ENCODE measurements at places on chromosomes 5 and 9. TPM values are rescaled to one million over a fixed set of nuclear protein-coding genes. Genes with fewer than 3 reads are reported as not detected.

DNA sequence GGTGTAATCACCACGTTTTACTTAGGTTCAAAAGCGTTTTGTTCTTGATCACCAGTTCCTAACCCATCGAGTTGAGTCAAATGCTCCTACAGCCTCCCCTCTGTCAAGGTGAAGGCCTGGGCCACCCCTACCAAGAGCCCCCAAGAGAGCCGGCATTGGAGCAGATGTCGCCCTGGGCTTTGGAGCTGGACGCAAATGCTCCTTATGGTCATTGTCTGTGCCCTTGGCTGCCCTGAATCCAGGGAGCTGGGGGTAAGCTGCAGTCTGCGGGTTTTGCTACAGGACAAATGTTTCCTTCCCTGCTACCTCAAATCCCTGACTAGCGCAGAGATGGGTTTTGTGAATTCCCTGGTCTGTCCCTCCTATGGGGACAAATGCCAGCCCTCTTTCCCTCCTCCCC, 4.9 kb downstream of the RNF183 start:
- no peak for DNase-seq

Gene MARCHF11
- 0.14 TPM for total RNA-seq

DNA sequence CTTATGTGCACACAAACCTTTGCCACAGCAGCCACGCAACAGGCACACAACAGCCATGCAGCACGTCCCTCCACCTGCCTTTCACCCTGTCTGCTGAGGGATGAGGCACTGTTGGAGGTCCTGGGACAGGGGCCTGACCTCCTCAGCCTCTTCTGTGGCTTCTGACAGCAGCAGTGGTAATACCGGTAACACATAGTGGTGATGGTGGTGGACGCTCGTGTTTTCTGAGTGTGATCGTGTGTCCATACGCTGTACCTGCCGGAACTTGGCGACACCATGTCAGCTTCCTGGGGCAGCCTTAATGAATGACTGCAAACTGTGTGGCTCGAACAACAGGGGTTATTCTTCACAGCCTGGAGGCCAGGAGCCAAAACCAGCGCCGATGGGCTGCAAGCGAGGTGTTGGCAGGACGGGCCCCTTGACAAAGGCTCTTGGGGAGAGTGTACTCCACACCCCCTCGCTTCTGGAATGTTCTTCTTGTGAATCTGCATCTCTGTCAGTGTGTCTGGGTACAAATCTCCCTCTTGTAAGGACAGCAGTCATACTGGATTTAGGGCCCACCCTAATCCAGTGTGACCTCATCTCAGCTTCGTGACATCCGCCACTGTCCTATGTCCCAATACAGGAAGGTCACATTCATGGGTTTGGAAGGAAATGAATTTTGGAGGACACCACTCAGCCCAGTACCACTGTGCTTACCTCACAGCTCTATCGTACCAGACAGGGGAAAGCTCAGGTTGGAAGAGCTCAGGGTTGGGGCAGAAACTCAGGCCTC, 55.3 kb upstream of the EXOC3 start:
- peak; percentile 23 for DNase-seq

DNA sequence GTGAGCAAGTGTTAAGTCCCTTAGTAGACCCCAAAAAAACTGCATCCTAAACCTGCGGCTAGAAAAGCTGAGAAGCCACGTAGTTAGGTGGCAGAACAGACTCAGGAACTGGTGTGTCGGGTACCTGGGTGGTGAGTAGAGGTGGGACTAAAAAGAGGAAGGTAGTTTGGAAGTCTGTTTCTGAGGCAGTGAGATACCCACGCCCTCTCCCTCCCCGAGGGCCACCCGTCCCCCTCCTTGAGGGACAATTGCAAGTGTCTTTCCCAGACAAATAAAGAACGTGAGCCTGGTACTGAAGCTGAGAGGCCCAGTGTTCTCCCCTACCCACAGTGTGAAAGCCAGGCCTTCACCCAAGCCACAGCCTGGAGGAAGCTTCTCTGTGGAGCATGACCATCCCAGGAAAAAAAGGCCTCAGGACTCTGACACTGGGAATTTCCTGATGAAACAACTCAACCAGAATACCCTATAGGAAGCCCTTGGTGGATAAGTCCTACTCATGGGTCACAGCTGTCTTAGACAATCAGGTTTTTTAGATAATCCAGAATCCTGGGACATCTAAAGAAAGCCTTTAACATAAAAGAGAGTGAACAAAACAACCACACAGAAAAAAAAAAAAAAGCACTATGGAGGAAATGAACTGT, 7.0 kb upstream of the CD74 start:
- DNase-seq, result no peak

Gene GABRA1
- total RNA-seq, result 0.55 TPM

GRCh38 chr5:65778126-65778525, 56.1 kb downstream of the NLN start:
- DNase-seq, result no peak

Gene FCN2
- total RNA-seq, result 24.0 TPM

Gene MED22
- total RNA-seq, result 13.2 TPM

- DNase-seq, result peak; percentile 44
These were observed 89.5 kb downstream of the ESM1 start for GRCh38 chr5:54895816-54896341.

DNA sequence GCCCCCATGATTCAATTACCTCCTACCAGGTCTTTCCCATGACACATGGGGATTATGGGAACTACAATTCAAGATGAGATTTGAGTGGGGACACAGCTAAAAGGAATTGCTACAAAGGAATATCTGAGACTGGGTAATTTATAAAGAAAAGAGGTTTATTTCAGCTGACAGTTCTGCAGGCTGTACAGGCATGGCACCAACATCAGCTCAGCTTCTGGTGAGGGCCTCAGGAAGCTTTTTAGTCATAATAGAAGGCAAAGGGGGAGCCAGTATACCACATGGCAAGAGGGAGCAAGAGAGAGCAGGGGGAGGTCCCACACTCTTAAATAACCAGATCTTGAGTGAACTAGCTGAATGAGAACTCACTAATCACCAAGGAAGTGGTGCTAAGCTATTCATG, 11.2 kb upstream of the ALDOB start:
- DNase-seq, result no peak

Gene OR1Q1
- not detected for total RNA-seq

- no peak for DNase-seq
These were observed 2.2 kb downstream of the TMEM141 start for GRCh38 chr9:136793086-136793946.

DNA sequence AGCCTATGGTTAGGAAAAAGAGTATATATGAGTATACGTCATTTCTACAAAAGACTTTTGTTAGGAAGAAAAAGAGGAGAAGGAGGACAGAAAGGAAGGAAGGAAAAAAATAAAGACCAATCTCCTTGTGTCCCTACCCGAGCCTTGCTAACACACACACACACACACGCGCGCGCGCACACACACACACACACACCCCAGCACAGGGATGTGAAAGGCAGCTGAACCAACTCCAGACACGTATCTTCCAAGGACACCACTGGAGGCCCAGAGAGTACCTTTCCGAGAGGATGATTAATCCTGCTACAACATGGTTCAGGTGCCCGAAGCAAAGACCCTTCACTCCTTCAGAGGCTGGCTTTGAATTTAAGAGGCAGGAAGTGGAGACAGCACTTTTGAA, 56.9 kb upstream of the GALNT10 start:
- no peak for DNase-seq

Gene HMCN2
- total RNA-seq, result 0.11 TPM

DNA sequence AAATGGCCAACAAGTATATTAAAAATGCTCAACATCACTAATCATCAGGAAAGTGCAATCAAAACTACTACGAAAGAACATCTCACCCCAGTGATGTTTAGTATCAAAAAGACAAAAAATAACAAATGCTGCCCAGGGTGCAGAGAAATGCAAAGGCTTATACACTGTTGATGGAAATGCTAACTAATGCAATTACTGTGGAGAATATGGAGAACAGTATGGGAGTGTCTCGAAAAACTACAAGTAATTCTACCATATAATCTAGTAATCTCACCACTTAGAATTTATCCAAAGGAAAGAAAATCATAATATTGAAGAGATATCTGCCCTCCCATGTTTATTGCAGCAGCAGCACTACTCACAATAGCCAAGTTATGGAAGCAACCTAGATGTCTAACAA, 246.5 kb upstream of the VLDLR start:
- no peak for DNase-seq

Gene RNF180
- total RNA-seq, result 8.7 TPM

Gene TRPM3
- 5.3 TPM for total RNA-seq

GRCh38 chr5:142670804-142671203, 15.1 kb downstream of the FGF1 start:
- DNase-seq, result no peak

Gene FRMPD1
- 0.10 TPM for total RNA-seq

GRCh38 chr5:6452622-6453504, 4.2 kb downstream of the UBE2QL1 start:
- no peak for DNase-seq

Gene STC2
- 0.28 TPM for total RNA-seq

GRCh38 chr5:73431204-73431851, 17.2 kb downstream of the FOXD1 start:
- no peak for DNase-seq

Gene CCL27
- 0.33 TPM for total RNA-seq

Gene NOTCH1
- total RNA-seq, result 28.3 TPM

Gene RASGEF1C
- total RNA-seq, result not detected

GRCh38 chr9:124266139-124266825, 8.5 kb downstream of the NEK6 start:
- DNase-seq, result no peak

Gene ENHO
- not detected for total RNA-seq

DNA sequence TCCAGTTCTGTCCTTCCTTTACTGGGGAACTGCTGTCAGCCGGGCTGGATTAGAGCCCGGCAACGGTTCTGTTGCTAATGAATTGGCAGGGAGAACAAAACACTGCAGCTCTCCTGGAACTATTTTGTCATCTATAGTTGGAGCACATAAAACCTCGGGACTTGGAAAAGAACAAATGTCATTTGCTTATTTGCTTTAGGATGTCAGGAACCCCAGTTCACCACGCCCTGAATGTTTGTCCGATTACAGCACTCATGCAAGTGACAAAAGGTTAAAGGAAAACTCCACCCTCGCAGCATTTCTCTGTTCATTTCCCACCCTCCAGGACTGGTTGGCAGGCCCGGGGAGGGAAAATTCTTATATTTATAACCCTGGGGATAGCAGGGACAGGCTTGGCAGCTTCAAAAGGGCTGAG, 66.4 kb upstream of the PLPP1 start:
- DNase-seq, result peak; percentile 67

GRCh38 chr9:87546704-87547103, 49.0 kb downstream of the DAPK1 start:
- no peak for DNase-seq

Gene ALDH1B1
- 19.0 TPM for total RNA-seq

Gene NPDC1
- 74.9 TPM for total RNA-seq

Gene GCNT4
- 0.69 TPM for total RNA-seq

Gene CNTNAP3B
- total RNA-seq, result 3.7 TPM

GRCh38 chr9:104711604-104712003, 17.3 kb downstream of the OR13D1 start:
- DNase-seq, result no peak

DNA sequence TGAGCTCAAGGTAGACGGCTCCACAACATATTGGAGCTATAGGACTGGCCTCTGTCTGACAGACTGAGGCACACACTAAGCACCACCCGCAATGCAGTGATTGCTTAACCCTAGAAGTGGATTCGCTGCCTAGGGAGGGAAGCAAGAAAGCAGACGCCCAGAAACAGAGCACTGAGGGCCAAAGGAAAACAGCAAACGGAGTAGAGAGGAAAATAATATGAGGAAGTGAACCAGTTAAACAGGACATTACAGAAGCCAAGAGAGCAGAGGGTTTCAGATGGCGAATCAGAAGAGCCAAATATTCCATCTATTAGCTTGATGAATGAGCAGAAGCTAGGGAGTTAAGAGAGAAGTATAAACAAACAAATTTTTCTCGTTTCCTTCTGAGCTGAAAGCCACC, 139.2 kb upstream of the LHFPL2 start:
- peak; percentile 9 for DNase-seq

Measured in adrenal gland (tissue), 19 donors.